Pulmonary artery endothelial cell (primary cell): ENCODE measurements at places on chromosomes 7 and 10. TPM values are rescaled to one million over a fixed set of nuclear protein-coding genes. Genes with fewer than 3 reads are reported as not detected.

Gene CAV2
- 239 and 270 TPM in 2 replicates for total RNA-seq

Gene CALY
- not detected in 2 replicates for total RNA-seq

DNA sequence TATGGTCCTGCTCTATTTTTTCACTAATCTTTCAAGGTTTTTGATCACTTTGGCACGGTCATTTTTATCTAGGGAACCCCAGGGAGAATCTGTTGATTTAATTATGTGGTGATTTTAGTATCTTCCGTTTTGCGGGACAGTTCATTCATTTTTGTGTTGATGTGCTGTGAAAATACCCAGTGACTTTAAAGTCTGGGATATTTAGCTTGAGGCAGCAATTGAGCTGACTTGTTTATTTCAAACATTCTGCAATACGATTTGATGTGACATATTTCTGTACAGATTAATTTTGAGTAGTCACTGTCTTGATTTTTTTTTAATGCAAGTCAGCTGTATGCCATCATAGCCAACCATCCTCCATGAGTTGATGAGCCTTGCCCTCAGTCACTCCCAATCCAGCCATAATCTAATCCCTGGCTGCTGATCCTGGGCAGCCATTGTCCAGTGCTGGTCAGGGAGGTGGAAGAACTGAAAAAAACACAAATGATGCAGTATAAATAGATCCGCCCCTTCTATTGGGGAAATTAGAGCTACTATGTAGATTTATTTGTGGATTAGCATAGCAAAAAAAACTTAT, 183.4 kb downstream of the CCSER2 start:
- no peak for DNase-seq

DNA sequence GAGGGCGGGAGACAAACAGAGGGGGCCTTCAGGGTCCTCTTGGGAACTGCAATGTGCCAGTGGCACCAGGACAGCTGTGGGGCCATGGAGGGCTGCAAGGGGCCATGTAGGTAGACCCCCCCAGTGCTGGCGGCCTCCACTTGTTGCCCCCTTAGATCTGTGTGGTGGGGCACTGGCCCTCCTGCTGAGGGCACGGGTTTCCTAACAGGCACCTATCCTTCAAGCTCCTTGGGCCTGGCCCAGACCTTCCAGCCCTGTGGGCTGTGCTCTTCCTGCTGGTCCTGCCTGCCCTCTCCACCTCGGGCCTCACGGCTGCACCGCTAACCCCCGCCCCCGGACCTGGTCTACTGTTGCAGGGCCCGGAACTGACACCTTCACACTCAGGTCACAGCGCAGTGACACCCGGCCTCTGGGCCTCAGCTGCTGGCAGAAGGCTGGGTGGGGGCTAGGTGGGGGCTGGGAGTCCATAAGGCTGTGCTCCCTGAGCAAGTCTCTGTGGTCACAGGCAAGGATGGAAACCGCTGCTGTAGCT, 12.6 kb downstream of the RASGEF1A start:
- no peak for DNase-seq

- DNase-seq, result no peak
These were observed at the start of gene CRTAC1 for GRCh38 chr10:98030093-98030821. TSS of gene CRTAC1 (minus strand) at chr10:98030621. CDS start at chr10:98030472, 149 bp downstream.

- no peak for DNase-seq
These were observed 12.3 kb downstream of the ZNF316 start for GRCh38 chr7:6649241-6649961.
